ENCODE measurements at places on chromosomes 2 and 18. TPM values are rescaled to one million over a fixed set of nuclear protein-coding genes. Genes with fewer than 3 reads are reported as not detected.
A peak's percentile ranks its signal among the peaks of the same experiment; 100 is the strongest.

DNA sequence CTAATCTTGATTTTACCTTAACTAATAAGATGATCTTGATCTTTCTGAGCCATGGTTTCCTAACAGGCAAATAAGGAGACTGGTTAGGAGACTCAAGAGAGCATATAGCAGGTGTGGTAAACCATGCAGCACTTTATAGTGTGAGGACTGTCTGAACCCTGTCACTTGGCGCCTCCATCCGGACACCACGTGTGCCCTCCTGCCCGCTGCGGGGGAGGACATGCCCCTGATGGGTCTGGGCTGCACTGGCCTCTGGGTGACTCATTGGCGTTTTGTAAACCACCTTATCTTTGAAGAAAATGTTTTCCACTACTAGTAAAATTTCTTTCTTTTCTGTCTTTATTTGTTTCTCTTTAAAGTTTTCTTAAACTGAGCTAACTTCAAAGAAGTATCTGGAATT lies 131.1 kb downstream of the FMNL2 start:
- no peaks in the 10 kb centered on the region for H3K36me3 ChIP-seq
- H3K4me3 ChIP-seq: no peak overlapping the region
- H3K27ac ChIP-seq: peak overlapping the region; percentile 3
- peaks cover 44% of the 10 kb centered on the region for H3K4me1 ChIP-seq
- H3K27me3 ChIP-seq: no peaks in the 10 kb centered on the region
- DNase-seq: no peak

DNA sequence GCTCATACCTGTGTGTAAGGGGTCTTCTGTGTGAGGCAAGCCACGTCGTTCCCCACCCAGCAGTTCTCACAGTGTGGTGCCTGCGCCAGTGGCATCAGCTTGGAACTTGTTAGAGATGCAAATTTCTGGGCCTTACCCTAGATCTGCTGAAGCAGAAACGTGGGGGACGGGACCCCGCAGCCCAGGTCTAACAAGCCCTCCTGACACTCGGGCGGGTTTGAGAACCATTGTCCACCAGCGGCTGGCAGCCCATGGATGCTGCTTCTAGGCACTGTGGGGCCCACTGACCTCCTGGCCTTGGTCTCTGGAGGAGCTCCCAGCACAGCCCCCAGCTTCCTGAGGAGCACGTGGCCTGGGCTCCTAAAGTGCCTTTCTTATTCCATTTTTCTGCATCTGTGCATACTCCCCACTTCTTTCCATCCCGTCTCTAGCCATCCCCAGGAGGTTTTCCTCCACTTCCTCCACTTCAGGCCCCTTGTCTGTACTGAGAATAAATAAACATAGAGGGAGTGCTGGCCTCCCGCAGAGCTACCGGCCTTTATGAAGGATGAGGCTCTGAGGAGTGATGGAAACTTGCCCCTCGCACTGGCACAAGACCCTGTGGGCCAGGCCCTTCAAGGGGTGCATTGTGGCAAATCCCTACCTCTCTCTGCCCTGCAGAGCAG lies 94.3 kb downstream of the GALR1 start:
- no peaks in the 10 kb centered on the region for H3K4me1 ChIP-seq
- H3K36me3 ChIP-seq: no peaks in the 10 kb centered on the region
- no peak overlapping the region for H3K27ac ChIP-seq

Gene ZNF396
- 0.94 TPM for total RNA-seq

GRCh38 chr18:33924576-33924975 lies 300.1 kb downstream of the NOL4 start:
- H3K4me1 ChIP-seq: no peaks in the 10 kb centered on the region
- DNase-seq: no peak
- no peak overlapping the region for H3K27ac ChIP-seq
- H3K27me3 ChIP-seq: no peaks in the 10 kb centered on the region

DNA sequence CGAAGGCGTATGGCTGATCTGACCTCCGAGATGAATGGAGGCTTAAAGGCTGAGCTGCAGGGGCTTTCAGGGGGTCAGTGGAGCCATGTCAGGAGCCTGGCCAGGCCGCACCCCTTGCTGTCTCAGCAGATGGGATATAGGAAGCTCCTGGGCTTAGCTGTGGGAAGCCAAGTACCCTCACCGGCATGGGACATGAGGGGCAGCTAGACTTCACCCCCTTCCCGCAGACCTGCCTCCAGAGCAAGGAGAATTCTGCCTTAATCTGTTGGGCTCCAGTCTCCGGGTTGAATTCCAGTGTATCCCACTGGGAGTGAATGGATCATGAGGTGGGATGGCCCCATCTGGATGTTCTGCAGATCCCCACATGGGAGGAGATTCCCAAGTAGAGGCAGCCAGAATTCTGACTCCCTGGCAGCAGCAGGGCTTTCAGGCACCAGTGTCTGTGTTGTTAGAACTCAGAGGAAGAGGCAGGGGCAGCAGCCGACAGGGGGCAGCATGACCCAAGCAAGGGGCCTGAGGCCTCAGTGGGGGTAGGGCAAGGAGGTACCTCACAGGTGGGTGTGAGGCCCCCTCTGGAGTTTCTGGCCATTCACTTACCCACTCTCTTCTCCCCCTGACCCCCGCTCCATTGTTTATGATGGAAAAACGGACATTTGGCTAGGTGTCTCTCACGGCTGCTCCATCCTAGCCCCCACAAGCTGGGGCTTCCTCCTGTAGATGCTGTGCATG lies 19.1 kb downstream of the CAPG start:
- peaks cover 12% of the 10 kb centered on the region for H3K36me3 ChIP-seq
- H3K27ac ChIP-seq: no peak overlapping the region
- H3K4me3 ChIP-seq: no peak overlapping the region

Gene TPGS2
- total RNA-seq: 102 TPM

Gene MDH1B
- total RNA-seq: 0.33 TPM

Gene IMPA2
- 20.2 TPM for total RNA-seq

- no peak overlapping the region for H3K27ac ChIP-seq
- H3K27me3 ChIP-seq: no peaks in the 10 kb centered on the region
- DNase-seq: peak; percentile 73
- H3K4me1 ChIP-seq: no peaks in the 10 kb centered on the region
- no peak overlapping the region for H3K4me3 ChIP-seq
- peaks cover 2% of the 10 kb centered on the region for H3K36me3 ChIP-seq
Observed at GRCh38 chr18:36688020-36688965, 140.5 kb downstream of the TPGS2 start.

Gene COL5A2
- 24.8 TPM for total RNA-seq

DNA sequence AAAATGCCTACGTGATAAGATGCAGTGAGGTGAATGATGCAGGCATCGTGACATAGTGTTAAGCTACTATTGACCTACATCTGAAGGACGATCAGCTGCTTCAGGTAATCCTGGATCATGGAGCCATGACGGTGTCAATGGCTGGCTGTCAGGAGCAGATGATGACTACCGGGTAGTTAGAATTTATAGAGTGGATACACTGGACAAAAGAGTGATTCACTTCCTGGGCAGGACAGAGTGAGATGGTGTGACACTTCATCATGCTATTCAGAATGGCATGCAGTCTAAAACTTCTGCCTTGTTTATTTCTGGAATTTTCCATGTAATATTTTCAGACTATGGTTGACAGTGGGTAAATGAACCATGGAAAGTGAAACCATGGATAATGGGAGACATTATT lies 29.5 kb downstream of the METTL8 start:
- H3K4me1 ChIP-seq: no peaks in the 10 kb centered on the region
- no peaks in the 10 kb centered on the region for H3K27me3 ChIP-seq
- no peak overlapping the region for H3K4me3 ChIP-seq
- H3K36me3 ChIP-seq: no peaks in the 10 kb centered on the region
- DNase-seq: no peak

Gene ANKRD53
- 0.78 TPM for total RNA-seq

GRCh38 chr2:182973441-182974352 lies 64.6 kb downstream of the NCKAP1 start:
- no peaks in the 10 kb centered on the region for H3K27me3 ChIP-seq
- peaks cover 36% of the 10 kb centered on the region for H3K36me3 ChIP-seq
- DNase-seq: no peak
- H3K4me3 ChIP-seq: no peak overlapping the region
- no peak overlapping the region for H3K27ac ChIP-seq
- no peaks in the 10 kb centered on the region for H3K4me1 ChIP-seq

DNA sequence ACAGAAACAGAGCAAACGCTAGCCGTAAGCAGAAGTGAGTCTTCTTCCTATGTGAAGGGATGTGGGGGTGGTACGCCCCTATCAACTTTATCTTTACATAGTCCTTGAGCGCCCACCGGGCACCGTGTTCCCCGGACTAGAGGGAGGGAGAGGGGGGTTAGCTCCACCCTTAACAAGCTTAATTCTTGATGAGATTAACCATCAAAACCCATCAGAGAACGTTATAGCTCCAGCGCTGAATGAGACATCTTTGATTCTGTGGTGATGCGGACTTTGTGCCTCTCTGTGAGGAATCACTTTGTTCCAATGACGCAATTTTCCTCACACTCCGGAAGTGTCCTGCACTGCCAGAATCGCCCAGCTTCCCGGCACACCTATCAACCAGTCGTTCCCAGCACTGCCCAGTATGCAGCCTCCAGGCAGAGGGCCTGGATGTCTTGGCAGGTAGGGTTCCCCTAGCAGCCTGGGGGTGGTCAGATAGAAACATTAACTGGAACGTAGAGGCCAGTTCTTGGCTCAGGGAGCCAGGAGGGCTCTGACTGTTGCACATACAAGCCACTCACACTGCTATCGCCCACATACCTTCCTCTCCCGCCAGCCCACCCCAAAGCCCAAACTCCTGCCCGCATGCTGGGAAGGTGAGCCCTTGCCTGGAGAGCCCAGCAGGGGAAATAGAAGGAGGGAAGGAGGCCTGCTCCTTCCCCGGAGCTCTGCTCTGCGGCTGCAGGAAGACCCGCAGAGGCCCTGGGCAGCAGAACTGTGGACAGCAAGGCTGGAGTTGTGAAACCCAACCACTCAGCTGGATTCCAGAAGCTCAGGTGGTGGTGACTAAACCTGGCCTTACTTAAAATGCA lies 1.9 kb upstream of the ODC1 start:
- no peaks in the 10 kb centered on the region for H3K27me3 ChIP-seq
- H3K4me3 ChIP-seq: no peak overlapping the region
- H3K27ac ChIP-seq: no peak overlapping the region
- no peak for DNase-seq
- peaks cover 49% of the 10 kb centered on the region for H3K4me1 ChIP-seq
- peaks cover under 1% of the 10 kb centered on the region for H3K36me3 ChIP-seq

- no peaks in the 10 kb centered on the region for H3K36me3 ChIP-seq
- no peak for DNase-seq
- H3K4me3 ChIP-seq: no peak overlapping the region
- H3K4me1 ChIP-seq: no peaks in the 10 kb centered on the region
- no peaks in the 10 kb centered on the region for H3K27me3 ChIP-seq
Observed at GRCh38 chr2:5982903-5983265, 290.7 kb downstream of the SOX11 start.

DNA sequence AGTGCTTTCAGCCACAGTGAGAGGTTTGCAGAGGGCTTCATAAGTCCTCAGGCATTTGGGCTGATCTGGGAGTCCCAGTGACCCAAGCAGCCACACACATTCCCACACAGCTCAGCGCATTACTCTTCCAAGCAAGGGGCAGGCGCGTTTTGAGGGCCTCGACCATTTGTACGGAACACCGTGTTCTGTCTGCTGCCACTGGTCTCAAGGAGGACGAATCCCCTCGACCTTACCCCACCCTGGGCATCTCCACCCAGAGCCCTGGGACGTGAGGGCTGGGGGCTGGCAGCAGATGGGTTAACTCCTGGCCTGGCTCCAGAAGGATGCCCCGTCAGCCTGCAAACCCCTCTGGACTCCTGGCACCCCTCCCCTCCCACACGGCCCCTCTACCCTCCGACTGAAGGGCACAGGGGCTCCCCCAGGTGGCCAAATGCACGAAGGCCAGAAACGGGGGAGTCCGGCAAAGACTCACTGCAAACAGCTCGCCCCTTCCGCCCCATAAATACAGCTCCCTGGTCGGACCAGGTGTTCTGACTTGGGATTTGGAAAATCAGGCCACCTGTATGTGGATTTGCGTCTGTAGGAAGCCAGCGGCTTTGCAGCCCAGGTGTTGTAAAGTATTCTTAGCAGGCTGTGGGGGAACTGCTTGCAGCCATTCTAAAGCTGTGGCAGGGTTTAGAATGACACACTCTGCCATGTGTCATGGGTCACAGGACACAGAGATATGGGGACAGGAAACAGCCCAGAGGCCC lies 33.6 kb upstream of the PTMA start:
- H3K4me3 ChIP-seq: no peak overlapping the region
- H3K27me3 ChIP-seq: no peaks in the 10 kb centered on the region
- peaks cover 53% of the 10 kb centered on the region for H3K4me1 ChIP-seq
- H3K36me3 ChIP-seq: no peaks in the 10 kb centered on the region

Gene KRTCAP3
- not detected for total RNA-seq

Gene TTL
- 24.9 TPM for total RNA-seq

Gene PSMD1
- 75.4 TPM for total RNA-seq

Gene XDH
- not detected for total RNA-seq

Gene NETO1
- total RNA-seq: 1.5 TPM

DNA sequence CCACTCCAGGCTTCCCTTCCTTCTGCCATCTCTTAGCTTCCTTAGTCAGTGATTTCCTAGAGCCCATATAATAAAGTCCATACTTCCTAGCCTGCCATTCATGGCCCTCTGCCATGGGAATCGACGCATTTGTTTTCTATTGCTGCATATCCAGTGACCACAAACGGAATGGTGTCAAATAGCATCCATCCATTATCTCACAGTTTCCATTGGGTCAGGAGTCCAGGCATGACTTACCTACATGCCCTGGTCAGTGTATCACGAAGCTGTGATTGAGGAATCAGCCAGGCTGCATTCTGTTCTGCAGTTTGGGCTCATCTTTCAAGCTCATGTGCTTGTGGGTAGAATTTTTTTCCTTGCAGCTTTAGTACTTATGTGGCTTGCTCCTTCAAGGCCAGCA lies 209.7 kb upstream of the EPAS1 start:
- H3K4me1 ChIP-seq: peaks cover 14% of the 10 kb centered on the region
- no peak overlapping the region for H3K4me3 ChIP-seq
- H3K27me3 ChIP-seq: no peaks in the 10 kb centered on the region
- no peak overlapping the region for H3K27ac ChIP-seq

- H3K27me3 ChIP-seq: no peaks in the 10 kb centered on the region
- H3K4me1 ChIP-seq: no peaks in the 10 kb centered on the region
- DNase-seq: no peak
- peak overlapping the region; percentile 47 for H3K27ac ChIP-seq
- H3K36me3 ChIP-seq: no peaks in the 10 kb centered on the region
Observed at GRCh38 chr2:172253190-172254052, 150.7 kb upstream of the DLX2 start.

Gene IL37
- total RNA-seq: not detected

- DNase-seq: no peak
- no peaks in the 10 kb centered on the region for H3K36me3 ChIP-seq
- no peaks in the 10 kb centered on the region for H3K27me3 ChIP-seq
- no peaks in the 10 kb centered on the region for H3K4me1 ChIP-seq
- H3K4me3 ChIP-seq: no peak overlapping the region
Observed at GRCh38 chr2:62396880-62397279, 109.1 kb downstream of the TMEM17 start.

Gene AOX1
- 48.2 TPM for total RNA-seq

DNA sequence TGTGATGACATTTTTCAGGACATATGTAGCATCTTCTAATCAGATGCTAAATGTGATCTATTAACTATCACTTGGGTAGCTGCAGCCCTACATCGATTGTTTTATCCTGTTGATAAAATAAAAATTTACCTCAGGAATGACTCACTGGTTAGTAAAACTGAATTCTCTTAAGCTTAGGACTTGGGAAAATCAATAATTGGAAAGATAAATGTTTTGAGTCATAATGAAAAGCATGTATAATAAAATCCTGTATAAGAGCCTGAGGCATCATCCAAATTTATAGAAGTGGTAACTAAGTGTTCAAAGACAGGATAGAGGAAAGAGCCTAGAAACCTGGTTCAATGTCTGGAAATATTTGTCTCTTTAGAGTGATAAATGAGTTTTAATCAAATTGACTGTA lies 168.1 kb upstream of the VWC2L start:
- no peak overlapping the region for H3K27ac ChIP-seq
- H3K4me1 ChIP-seq: no peaks in the 10 kb centered on the region
- no peaks in the 10 kb centered on the region for H3K36me3 ChIP-seq
- H3K27me3 ChIP-seq: no peaks in the 10 kb centered on the region
- no peak overlapping the region for H3K4me3 ChIP-seq

Measured in right atrium auricular region (tissue), 2 donors.